ENCODE measurements at places on chromosomes 11 and 22. TPM values are rescaled to one million over a fixed set of nuclear protein-coding genes. Genes with fewer than 3 reads are reported as not detected.

GRCh38 chr11:85464283-85464682, 162.9 kb downstream of the DLG2 start:
- no peaks in the 10 kb centered on the region for H3K36me3 ChIP-seq
- no peak for DNase-seq
- no peak overlapping the region for H3K27ac ChIP-seq

The FXYD2 gene
- 2.8 TPM for total RNA-seq

The RTN4R gene
- 9.6 TPM for total RNA-seq

DNA sequence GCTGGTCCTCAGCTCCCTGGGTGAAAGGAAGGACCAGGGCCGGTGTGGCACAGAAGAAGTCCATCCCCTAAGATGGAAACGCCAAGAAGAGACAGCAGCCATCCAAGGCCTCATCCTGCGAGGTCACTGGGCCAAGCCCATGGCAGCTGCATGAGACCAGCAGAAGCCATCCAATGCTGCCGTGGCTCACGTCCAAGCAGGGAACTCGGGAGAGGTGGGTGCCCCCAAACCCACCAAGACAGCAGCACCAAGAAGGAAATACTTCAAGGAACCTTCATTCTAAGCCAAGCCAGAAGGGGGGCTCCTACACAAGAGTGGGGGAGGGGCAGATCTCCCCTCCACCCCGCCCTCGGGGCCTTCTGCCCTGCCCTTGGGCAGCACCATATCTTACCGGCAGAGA, 49.6 kb downstream of the IGSF9B start:
- H3K27me3 ChIP-seq, result no peaks in the 10 kb centered on the region
- no peak overlapping the region for H3K27ac ChIP-seq
- H3K36me3 ChIP-seq, result no peaks in the 10 kb centered on the region
- no peaks in the 10 kb centered on the region for H3K4me1 ChIP-seq

The FUT4 gene
- total RNA-seq, result 7.1 TPM

DNA sequence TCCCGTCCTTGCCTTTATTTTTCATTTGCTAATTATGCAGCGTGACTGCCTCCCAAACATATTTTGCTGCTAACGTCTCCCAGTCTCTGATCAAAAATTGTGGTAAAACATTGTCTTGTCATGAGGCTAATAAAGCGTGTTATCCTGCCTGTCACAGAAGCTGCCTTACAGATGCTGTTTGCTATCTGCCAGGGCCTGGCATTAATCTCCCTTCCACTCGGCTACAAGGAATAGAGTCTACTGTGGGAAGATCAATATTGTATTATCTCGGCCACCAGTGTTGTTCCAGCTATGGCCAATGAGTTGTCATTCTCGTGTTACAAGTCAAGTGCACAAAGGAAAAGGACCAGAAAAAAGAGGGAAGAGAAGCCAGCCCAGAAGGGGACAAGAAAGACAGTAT, 100.3 kb downstream of the SEZ6L start:
- no peak overlapping the region for H3K4me3 ChIP-seq
- no peaks in the 10 kb centered on the region for H3K36me3 ChIP-seq
- DNase-seq, result no peak
- H3K27ac ChIP-seq, result no peak overlapping the region

DNA sequence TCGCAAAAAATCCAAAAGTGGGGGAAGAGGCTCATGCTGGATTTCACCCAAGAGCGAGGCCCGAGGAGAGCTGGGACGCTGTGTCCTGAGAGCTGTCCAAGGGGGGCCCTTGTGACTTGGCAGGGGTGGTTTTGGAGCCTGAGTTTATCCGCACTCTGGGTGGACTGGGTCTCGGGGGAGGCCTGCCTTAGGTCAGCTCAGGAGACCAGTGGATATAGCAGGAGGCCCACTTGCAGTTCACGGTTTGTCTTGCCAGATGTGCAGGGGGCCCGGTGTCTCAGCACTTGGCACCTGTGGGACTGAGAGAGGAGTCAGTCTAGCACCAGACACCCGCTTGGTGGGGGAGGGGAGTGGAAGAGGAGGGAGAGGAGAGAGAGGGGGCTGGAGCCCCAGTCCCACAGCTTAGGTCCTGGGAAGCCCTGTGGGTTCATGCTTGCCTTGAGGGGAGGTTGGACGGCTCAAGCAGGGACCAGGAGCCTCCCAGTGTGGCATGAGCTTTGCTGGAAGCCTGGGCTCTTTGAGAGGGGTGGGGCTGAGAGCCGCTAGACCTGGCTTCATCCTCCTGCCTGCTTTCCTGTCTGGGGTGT, 33.4 kb downstream of the PARVB start:
- H3K4me1 ChIP-seq, result peaks cover 9% of the 10 kb centered on the region
- no peaks in the 10 kb centered on the region for H3K27me3 ChIP-seq
- no peak for DNase-seq
- H3K4me3 ChIP-seq, result no peak overlapping the region
- H3K36me3 ChIP-seq, result no peaks in the 10 kb centered on the region

GRCh38 chr11:129278586-129279319, 86.6 kb upstream of the ARHGAP32 start:
- H3K4me1 ChIP-seq, result peaks cover 39% of the 10 kb centered on the region
- DNase-seq, result peak; percentile 49
- H3K27ac ChIP-seq, result peak overlapping the region; percentile 32
- H3K36me3 ChIP-seq, result no peaks in the 10 kb centered on the region
- no peaks in the 10 kb centered on the region for H3K27me3 ChIP-seq
- peak overlapping the region; percentile 69 for H3K4me3 ChIP-seq

- no peak overlapping the region for H3K4me3 ChIP-seq
- no peak overlapping the region for H3K27ac ChIP-seq
- peaks cover 52% of the 10 kb centered on the region for H3K36me3 ChIP-seq
- peaks cover 35% of the 10 kb centered on the region for H3K4me1 ChIP-seq
- peak; percentile 74 for DNase-seq
Measured at GRCh38 chr11:72238040-72238450, 5.9 kb downstream of the PHOX2A start.

GRCh38 chr11:132898676-132899075, 633.6 kb downstream of the OPCML start:
- no peaks in the 10 kb centered on the region for H3K4me1 ChIP-seq
- H3K27me3 ChIP-seq, result no peaks in the 10 kb centered on the region
- H3K36me3 ChIP-seq, result no peaks in the 10 kb centered on the region
- no peak for DNase-seq
- H3K27ac ChIP-seq, result no peak overlapping the region

The CCDC116 gene
- 0.41 TPM for total RNA-seq

The NRIP3 gene
- 0.56 TPM for total RNA-seq

- peak overlapping the region; percentile 91 for H3K27ac ChIP-seq
- H3K4me3 ChIP-seq, result peak overlapping the region; percentile 74
- peak; percentile 84 for DNase-seq
- H3K4me1 ChIP-seq, result peaks cover 50% of the 10 kb centered on the region
- no peaks in the 10 kb centered on the region for H3K27me3 ChIP-seq
Measured at GRCh38 chr22:20205964-20206708, 55.3 kb upstream of the CCDC188 start.

- H3K4me1 ChIP-seq, result peaks cover 96% of the 10 kb centered on the region
- peak overlapping the region; percentile 33 for H3K27ac ChIP-seq
- H3K4me3 ChIP-seq, result no peak overlapping the region
- peaks cover 88% of the 10 kb centered on the region for H3K36me3 ChIP-seq
Measured at GRCh38 chr11:65435981-65436411, 13.4 kb downstream of the NEAT1 start.

DNA sequence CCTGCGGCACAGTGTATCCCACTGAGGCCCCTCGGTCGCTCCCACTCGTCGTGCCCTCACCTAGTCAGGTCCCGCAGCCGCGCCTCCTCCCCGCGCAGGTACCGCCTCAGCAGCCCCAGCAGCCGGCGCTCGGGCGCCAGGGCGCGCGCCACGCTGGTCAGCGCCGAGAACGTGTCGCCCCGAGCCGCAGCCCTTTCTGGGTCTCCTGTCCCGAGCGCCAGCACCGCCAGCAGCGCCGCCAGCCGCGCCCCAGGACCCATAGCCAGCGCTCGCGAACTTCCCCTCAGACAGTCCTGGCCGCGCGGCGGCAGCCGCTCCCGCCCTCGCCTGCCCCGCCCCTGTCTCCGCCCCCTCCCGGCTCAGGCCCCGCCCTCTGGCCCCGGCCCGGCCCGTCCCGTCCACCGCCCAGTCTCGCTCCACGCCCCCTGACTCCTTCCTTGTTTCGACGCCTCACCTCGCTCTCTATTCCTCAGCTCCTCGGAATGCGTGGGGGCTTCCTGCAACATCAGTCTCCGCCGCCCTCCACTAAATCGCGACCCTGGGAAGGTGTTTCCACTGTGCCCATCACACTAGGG, at the start of gene P4HA3:
TSS of gene P4HA3 (minus strand) at position 289 of the 575 bp plus-strand sequence. CDS start at position 260, 29 bp downstream.
- H3K27me3 ChIP-seq, result peaks cover 5% of the 10 kb centered on the region
- peaks cover 16% of the 10 kb centered on the region for H3K4me1 ChIP-seq
- peak; percentile 84 for DNase-seq
- H3K36me3 ChIP-seq, result no peaks in the 10 kb centered on the region
- H3K27ac ChIP-seq, result no peak within 1 kb of the TSS
- peak within 1 kb of the TSS; percentile 58 for H3K4me3 ChIP-seq

The OR51B5 gene
- not detected for total RNA-seq

The WBP2NL gene
- total RNA-seq, result 1.9 TPM

The IGF2 gene
- 33.9 TPM for total RNA-seq

The OR52A1 gene
- not detected for total RNA-seq

GRCh38 chr11:132556316-132556715, 976.0 kb downstream of the OPCML start:
- H3K27ac ChIP-seq, result no peak overlapping the region
- DNase-seq, result no peak
- H3K27me3 ChIP-seq, result no peaks in the 10 kb centered on the region
- no peak overlapping the region for H3K4me3 ChIP-seq
- H3K36me3 ChIP-seq, result no peaks in the 10 kb centered on the region
- no peaks in the 10 kb centered on the region for H3K4me1 ChIP-seq

GRCh38 chr22:38290347-38290746, 17.5 kb upstream of the TMEM184B start:
- peaks cover 4% of the 10 kb centered on the region for H3K4me1 ChIP-seq
- H3K4me3 ChIP-seq, result no peak overlapping the region
- H3K36me3 ChIP-seq, result peaks cover 63% of the 10 kb centered on the region
- DNase-seq, result no peak

GRCh38 chr11:119310682-119311052, 6.3 kb downstream of the MCAM start:
- peaks cover 13% of the 10 kb centered on the region for H3K4me1 ChIP-seq
- H3K27ac ChIP-seq, result no peak overlapping the region
- peaks cover 48% of the 10 kb centered on the region for H3K36me3 ChIP-seq
- no peak overlapping the region for H3K4me3 ChIP-seq
- H3K27me3 ChIP-seq, result peaks cover 14% of the 10 kb centered on the region

GRCh38 chr11:6204706-6205105, 651 bp upstream of the C11orf42 start:
- no peaks in the 10 kb centered on the region for H3K4me1 ChIP-seq
- H3K27me3 ChIP-seq, result no peaks in the 10 kb centered on the region
- H3K36me3 ChIP-seq, result peaks cover 36% of the 10 kb centered on the region

DNA sequence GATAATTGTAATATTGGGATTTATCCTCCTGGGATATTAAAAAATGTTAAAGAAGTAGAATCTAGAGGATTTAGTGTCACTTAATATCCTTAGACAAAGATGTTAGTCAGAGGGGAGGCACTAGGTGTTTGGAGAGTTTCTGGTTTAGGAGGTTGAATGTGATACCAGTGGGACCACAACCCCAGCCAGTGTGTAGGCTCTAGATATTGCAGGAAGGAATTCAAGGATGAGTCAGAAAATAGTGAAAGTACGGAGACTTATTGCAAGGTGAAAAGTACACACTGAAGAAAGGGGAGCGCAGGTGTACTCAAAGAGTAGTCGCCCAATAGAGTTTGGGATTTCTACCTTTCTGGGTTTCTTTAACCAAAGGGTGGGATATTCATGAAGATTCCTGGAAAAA, 5.7 kb upstream of the TMEM41B start:
- peak overlapping the region; percentile 75 for H3K27ac ChIP-seq
- no peak for DNase-seq
- H3K4me3 ChIP-seq, result no peak overlapping the region

GRCh38 chr11:16815047-16815767, 76.8 kb downstream of the C11orf58 start:
- no peaks in the 10 kb centered on the region for H3K27me3 ChIP-seq
- DNase-seq, result peak; percentile 87
- H3K4me1 ChIP-seq, result peaks cover 42% of the 10 kb centered on the region
- H3K4me3 ChIP-seq, result no peak overlapping the region
- H3K27ac ChIP-seq, result peak overlapping the region; percentile 15
- H3K36me3 ChIP-seq, result peaks cover 6% of the 10 kb centered on the region

The ADORA2A gene
- 16.0 TPM for total RNA-seq

The OR51E1 gene
- not detected for total RNA-seq

The LRRC75B gene
- total RNA-seq, result 10.2 TPM

The KBTBD4 gene
- 13.4 TPM for total RNA-seq

The RBM14 gene
- 93.4 TPM for total RNA-seq

GRCh38 chr22:40043081-40043480, 48.3 kb downstream of the FAM83F start:
- no peaks in the 10 kb centered on the region for H3K36me3 ChIP-seq
- peaks cover 7% of the 10 kb centered on the region for H3K27me3 ChIP-seq
- peak overlapping the region; percentile 71 for H3K4me3 ChIP-seq
- H3K4me1 ChIP-seq, result peaks cover 51% of the 10 kb centered on the region
- H3K27ac ChIP-seq, result peak overlapping the region; percentile 95

DNA sequence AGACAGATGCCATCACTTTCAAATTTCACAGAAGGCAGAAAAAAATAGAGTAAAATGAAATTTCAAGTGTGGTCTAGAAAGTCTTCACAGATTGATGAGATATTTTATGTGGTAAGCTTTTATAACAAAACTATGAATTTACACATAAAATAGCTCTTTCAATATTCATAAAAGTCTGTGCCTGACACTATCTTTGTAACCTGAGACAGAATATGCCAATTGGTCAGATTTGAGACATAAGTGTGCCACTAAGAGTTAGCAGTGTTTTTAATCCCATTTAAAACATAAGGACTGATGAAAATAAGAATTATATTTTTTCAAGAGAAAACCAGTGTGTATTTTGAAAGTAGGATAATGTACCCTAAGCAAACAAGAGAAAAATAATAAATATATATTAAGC, 769.5 kb upstream of the LUZP2 start:
- H3K27me3 ChIP-seq, result no peaks in the 10 kb centered on the region
- H3K36me3 ChIP-seq, result no peaks in the 10 kb centered on the region
- no peak overlapping the region for H3K4me3 ChIP-seq
- H3K27ac ChIP-seq, result no peak overlapping the region

Measured in lower lobe of right lung (tissue), 2 donors.